Liver (tissue), 10 donors: ENCODE measurements at places on chromosomes 11 and 22. TPM values are rescaled to one million over a fixed set of nuclear protein-coding genes. Genes with fewer than 3 reads are reported as not detected.

- no peak for DNase-seq
Measured at GRCh38 chr22:35995348-35995747, 33.3 kb downstream of the RBFOX2 start.

ARHGAP8 gene
- 0.84 TPM for total RNA-seq

DNA sequence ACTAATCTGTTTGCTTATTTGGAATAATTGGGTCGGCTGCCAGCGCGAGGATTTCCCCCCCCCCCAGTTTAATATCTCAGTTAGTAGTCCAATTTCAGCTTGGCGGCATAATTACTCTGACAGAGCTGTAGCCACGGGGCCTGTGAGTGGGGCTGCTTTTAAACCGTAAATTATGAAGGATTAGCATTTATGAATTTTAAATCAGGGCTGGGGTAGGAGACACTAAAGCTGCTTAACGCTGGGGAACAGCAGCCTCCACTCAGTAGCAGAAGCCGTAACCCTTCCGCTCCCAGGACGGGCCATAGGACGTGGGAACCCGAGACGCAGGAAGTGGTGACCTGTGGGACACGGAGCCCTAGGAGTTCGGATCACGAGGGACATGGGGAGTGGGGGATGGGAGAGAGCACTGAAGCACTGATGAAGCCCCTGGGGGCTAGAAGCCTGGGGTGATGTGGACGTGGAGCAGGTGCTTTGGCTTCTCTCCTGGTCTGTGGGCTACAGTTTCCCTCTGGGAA, 66.2 kb upstream of the LMO1 start:
- no peak for DNase-seq

GRCh38 chr11:28528217-28528616, 420.0 kb downstream of the METTL15 start:
- no peak for DNase-seq

FADS3 gene
- total RNA-seq: 13.6 TPM

DNA sequence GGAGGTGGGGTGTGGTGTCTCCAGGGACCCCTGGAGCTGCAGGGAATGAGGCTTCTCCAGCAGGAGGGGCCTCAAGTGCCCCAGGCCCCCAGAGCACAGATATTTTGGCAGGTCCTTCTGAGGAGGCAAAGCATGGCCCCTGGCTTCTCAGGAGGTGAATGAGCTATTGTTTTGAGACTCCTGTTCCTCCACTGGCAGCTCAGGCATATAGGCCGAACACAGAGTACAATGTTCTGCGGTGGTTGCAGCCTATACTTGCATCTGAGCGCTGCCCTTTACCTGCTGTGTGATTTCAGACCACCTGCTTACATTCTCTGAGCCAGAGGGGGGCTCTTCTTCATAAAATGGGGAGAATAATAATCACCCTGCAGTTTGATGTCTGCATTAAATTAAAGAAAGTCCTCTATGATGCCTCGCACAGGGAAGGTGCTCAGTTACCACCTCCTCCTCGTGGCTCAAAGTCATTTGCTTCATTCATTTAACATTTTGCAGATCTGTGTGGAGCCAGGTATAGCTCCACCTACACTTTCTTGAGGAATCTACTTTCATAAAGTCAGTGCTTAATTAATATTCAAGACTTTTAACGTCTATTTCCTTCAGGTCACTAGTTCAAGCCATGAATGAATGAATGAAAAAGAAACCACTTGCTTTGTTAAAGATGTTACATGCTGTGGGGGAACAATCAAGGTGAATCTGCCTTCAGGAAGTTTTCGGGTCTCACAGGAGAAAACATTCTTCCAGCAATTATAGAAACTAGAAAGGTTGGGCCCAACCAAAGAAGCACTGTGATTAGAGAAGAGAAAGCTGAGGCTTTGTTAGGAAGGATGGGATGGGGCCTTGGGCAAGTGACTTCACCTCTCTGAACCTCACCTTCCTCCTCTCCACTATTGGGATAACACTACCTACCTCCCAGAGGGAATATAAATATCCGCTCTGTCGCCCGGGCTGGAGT, 68.4 kb downstream of the ADAMTS15 start:
- DNase-seq: no peak

TOM1 gene
- total RNA-seq: 53.0 TPM

SYT13 gene
- total RNA-seq: 0.05 TPM

DNA sequence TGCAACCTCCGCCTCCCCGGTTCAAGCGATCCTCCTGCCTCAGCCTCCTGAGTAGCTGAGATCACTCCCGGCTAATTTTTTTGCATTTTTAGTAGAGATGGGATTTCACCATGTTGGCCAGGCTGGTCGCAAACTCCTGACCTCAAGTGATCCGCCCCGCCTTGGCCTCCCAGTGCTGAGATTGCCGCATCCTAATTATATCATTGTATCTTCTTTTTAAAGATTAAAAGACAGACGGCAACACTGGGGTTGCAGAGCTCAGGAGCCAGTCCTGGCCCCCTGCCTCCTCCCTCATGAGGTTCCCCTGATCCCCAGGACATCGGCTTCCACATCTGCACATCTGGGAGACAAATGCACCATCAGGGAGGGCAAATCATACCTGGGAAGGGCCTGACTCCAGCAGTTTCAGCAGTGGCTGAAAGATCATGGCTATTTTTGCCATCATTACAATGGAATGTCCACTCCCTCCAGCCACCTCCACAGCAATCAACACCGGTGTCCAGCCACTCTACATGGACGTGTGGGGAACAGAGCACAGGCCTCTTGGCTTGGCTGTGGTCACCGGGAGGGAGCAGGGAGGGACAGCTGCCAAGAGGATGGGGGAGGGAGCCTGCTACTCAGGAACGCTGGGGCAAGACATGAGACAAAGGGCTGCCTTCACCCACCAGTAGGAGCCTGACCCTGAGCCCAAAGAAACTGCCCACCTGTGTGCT, 9.2 kb upstream of the CELSR1 start:
- DNase-seq: no peak

MUC5B gene
- 0.50 TPM for total RNA-seq

GRCh38 chr11:46296528-46297448, 19.3 kb downstream of the CREB3L1 start:
- DNase-seq: no peak

DNA sequence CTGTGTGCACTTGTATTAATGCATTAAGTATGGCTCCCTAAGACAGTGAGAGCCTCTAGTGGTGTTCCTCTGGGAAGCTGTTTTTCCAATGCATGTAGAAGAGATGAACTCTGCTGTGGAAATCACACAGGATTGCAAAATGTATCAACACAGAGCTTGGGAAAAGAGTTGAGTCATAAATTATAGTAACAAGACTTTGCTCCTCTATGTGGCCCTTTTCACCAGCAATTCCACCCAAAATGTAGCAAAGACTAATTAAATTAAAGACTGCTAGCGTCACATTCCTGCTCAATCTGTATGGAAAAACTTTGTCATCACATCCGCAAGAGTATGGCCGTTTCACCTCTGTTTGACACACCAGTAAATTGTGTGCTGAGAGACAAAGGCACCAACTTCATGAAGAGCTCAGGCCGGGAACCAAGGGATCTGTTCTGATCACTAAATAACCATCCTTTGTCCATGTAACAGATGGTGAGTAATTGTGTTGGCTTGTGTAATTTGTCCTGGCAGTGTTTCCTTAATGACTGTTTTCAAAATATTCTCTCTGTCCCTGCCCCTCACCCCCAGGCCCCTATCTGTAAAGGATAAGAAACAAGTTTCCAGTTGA, 209.2 kb upstream of the SORL1-AS1 start:
- DNase-seq: no peak

DNA sequence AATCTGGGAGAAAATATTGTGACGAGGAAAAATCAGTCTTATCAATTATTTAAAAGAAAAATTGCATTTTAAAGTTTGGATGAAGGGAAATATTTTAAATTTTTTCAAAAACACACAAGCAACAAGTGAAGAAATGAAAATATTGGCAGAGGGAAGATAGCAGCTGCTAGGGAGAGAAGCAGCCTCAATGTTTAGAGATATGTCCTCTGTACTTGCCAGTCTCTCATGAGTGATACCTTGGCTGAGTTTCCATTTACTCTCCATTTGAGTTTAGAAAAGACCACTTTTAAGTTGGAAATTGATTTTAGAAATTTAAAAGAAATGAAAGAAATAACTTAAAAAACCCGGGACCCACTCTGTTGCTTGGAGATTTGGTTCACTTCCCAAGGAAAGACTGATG, 88.6 kb upstream of the DBX1 start:
- DNase-seq: no peak

- DNase-seq: no peak
Measured at GRCh38 chr11:134289789-134290188, 13.6 kb downstream of the GLB1L3 start.

MRGPRE gene
- total RNA-seq: not detected

DNA sequence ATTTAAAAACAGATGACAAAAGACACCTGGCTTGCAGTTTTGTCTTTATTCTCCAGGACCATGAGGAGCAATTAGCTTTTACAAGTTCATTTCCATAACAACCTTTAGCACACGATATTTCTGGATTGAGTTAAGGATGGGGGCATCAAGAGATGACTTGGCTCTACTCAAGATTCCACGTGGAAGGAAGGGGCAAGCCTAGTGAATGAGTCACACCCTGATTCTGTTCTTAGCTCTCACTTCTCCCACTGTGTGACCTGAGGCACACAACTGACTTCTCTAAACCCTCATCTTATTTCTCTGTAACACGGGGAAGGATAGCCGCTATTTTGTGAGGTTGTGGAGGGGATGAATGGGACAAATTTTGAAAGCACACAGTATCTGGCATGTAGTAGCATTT, 185.5 kb downstream of the KIRREL3 start:
- no peak for DNase-seq

- no peak for DNase-seq
Measured at GRCh38 chr11:43130616-43131015, 181.2 kb upstream of the API5 start.
